ENCODE measurements at places on chromosomes 3 and 15.

DNA sequence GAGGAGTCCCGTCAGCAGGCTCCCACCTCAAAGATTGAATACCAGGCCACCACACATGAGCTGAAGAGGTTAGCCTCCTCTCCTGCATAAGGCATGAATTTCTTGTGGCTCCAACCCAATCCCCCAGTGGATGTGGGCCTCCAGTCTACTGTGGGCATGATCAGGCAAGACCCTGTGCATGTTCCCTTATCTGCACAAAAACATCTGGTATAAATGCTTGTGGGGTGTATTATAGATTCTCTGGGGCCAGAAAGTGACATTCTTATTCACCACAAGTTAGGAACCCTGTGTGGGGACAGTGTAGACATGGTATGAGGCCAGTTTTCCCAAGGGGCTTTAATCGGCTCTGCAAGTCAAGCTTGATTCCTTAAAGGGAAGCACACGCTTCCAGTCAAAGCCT lies 18.2 kb upstream of the UBP1 start:
- no peak for DNase-seq

DNA sequence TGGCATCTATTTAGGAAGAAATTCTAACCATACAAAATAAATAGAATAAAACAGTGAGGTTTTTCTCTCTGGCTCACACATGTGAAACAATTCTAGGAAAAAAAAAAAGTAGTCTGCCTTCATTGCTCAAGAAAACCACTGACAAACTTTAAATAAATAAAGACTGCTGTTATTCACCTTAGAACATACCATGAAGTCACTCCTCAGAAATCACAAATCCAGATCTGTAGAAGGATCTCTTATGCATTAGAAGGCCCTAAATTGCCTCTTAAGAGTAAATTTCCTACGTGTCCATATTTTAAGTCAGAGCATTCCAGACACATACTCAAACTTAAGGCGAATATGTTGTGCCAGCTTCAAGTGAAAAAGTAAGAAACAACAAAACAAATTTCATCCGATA lies 217.3 kb downstream of the ZIC4 start:
- peak; percentile 24 for DNase-seq

- no peak for DNase-seq
These were observed 42.9 kb downstream of the DCUN1D1 start for GRCh38 chr3:182937293-182938051.

DNA sequence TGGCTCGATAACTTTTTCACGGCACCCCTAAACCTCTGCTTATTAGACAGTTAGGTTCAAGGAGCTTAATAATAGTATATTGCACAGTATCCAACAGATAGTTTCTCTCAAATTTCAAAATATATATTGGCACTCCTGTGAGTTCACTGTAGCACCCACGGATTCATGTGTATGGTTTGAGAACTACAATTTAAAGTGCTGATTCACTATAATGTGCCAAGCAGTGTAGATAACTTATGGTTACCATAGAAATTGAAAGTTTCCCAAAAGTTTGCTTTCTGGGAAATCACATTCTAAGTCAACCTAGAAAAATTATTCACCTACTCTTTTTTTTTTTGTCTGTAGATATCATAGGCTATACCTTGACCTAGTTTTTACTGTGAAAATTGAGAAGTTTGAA lies 86.6 kb downstream of the GAP43 start:
- peak; percentile 34 for DNase-seq

DNA sequence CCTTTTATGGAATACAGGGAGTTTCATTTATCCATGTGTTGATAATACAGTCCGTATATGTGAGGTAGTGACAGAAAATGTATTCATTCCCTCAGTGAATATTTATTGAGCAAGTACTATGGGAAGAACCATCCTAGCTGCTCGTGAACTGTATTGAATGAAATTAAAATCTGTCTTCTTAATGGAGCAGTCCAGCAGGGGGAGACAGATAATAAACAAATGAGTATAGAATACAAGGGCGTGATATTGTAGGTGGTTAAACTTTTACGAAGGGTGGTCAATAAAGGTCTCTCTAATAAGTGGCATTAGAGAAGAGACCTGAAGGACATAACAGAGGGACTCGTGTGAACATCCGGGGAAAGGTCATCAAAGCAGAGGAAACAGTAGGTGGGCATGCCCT lies 62.7 kb upstream of the OSTN start:
- peak; percentile 2 for DNase-seq

Measured in fibroblast of skin of abdomen (primary cell).